ENCODE measurements at places on chromosomes 2 and 18.

- DNase-seq = no peak
These were observed 633 bp downstream of the MALT1 start for GRCh38 chr18:58671632-58672564.

DNA sequence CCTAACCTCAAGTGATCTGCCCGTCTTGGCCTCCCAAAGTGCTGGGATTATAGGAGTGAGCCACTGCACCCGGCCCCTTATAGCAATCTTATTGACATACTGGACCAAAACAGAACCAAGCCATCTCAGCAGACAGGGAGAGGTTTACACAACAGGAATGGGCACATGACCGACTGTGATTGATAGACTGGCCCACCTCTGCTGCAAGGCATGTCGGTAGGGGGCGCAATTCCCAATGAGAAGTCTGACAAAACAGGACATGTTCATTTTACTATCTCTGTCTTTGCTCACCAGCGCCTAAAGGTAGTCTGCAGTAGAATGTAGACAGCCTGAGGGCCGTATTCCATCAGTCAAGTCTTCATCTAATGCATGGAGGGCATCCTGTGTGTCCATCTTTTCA is 2.0 kb downstream of the LYPD6B start:
- DNase-seq = no peak

DNA sequence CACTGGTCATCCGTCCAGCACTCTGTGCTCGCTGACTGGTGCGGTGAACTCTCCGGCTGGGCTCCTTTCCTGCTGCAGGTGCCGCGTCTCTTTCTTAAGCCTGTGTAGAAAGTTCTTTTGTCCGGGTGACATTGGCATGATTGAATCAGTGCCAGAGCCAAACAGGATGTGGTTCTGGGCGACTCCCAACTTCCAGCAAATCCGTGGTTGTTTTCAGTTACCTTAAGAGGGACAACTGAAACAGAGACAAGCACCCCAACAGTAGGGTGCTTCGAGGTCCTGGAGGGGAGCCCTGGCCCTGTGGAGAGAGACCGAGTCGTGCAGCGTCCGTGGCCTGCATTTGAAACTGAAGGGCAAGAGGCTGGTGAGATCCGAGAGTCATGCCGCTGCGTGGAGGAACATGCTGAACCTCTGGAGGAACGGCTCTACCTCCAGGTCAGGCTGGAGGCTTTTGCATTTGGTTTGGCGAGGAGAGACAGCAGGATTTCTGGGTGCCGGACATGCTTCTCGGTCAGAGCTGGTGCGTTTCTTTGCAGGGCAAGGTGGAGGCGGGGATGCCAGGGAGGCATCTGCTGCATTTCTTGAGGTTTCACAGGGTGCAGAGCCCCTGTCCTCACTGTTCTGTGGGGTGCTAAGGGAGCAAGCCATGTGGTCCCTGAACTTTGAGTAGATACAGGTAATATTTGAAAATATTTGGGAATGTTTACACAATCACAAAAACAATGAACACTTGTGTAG is 26.8 kb downstream of the SH3BP4 start:
- DNase-seq = no peak

GRCh38 chr2:197934934-197935289 is 130.5 kb downstream of the PLCL1 start:
- no peak for DNase-seq

GRCh38 chr2:28635191-28635611 is 116.4 kb upstream of the PPP1CB start:
- no peak for DNase-seq

DNA sequence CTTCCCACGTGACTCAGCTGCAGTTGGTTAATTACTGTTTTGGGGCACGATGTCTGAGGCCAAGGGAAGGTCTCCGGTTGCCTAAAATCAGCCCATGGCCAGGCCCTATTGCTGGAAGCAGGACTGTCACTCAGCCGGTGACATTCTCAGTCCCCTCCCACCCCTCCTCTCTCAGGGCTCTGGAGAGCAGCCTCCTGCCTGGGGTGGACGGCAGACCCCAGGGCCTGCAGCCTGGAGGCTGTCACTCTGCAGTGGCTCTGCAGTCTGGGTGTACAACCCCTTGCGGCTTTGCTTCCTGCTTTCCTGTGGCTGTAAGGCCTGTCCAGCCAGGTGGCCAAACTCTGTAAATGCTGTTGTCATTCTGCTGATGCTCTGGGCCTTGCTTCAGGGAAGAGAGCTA is 32.8 kb downstream of the ZBTB7C start:
- no peak for DNase-seq

- DNase-seq = peak; percentile 96
These were observed 73.1 kb downstream of the ACKR3 start for GRCh38 chr2:236642584-236643291.

DNA sequence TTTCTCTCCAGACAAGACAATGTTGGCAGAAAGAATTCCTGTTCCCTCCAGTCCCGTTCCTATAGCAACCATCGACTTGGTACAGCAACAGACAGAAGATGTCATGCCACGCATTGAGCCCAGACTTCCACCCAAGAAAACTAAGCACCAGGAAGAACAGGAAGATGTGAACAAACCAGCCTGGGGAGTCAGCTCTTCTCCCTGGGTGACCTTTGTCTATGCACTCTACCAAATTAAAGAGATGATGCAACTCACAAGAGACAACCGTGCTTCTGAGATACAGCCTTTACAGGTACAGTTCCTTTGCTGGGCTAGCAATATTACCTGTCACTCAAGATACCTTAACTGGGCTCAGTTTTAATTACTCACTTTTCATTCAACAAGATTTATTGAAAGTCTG is 37.1 kb downstream of the NEMP2 start:
- no peak for DNase-seq

DNA sequence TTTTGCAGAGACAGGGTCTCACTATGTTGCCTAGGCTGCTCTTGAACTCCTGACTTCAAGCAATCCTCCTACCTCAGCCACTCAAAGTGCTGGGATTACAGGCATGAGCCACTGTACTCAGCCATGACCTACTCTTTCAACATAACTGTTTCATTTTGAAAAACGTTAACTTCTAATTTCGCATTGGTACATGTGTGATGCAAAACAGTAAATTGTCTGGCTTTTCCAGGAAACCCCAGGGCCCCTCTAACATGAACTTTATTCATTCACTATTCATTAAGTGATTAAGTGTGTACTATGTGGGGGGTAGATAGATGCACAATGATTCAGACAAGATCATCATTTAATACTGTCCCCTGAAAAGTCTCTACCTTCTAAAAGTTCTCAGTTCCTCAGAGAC is 364.9 kb downstream of the SS18 start:
- no peak for DNase-seq

- no peak for DNase-seq
These were observed 167.2 kb upstream of the SPOPL start for GRCh38 chr2:138334323-138334722.

DNA sequence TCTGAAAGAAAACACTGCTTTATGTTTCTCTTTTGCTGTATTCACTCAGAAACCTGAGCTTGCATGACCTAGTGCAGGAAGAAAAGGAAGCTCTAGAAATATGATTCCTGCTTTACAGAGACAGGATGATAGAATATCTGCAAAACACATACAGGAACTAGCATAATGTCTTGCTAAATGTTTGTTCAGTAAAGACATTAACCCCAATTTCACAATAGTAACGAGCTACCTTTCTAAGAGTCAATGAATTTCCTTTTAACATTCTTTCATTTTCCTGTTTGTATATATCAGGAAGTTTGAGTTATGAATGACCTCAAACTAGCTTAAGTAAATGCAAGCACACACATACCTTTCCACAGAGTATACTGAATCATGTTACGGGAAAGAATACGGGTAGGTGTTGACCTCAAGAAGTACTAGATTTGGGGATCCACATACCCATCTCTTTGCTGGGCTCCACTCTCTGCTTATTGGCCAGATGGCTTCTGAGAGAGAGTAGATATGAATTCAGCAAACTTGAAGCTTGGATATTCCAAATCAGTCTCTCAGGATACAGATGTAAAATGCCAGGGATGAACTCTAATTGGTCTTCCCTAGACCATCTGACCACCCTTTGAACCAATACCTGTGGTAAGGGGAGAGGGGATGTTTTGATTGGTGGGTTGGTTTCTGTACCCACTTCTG is 18.2 kb upstream of the ACSL3 start:
- DNase-seq = no peak

GRCh38 chr2:191942090-191942738 is 95.3 kb upstream of the CAVIN2 start:
- DNase-seq = no peak

DNA sequence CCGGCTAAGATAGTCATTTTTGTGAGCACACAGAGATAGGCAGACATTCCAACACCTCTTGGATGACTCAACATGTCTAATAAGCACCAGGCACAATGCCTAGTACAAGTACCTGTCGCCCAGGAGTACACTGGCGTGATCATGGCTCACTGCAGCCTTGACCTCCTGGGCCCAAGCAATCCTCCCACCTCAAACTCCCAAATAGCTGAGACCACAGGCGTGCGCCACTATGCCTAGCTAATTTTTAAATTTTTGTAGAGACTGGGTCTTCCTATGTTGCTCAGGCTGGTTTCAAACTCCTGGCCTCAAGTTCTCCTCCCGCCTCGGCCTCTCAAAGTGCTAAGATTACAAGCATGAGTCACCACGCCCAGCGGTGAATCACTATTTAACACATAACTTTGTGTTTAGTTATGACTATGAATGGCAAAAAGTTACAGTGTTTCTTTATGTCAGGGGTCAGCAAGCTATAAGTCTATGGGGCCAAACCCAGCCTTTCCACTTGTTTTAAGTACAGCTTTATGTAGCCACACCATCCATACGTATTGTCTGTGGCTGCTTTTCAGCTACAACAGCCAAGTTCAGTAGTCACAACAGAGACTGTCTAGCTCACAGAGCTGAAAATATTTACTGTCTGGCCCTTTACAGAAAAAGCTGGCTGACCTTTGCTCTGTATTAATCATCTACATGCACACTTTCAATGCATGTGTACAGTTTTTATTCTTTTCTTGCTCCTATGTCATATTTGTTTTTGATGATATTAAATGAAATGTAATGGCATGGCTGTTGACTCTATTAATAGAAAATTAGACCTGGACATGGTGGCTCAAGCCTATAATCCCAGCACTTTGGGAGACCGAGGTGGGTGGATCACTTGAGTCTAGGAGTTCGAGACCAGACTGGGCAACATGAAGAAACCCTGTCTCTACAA is 18.7 kb downstream of the ORC2 start:
- peak; percentile 71 for DNase-seq

GRCh38 chr2:119744335-119744939 is 15.3 kb upstream of the PTPN4 start:
- no peak for DNase-seq

- peak; percentile 19 for DNase-seq
These were observed 152.6 kb downstream of the GULP1 start for GRCh38 chr2:188444106-188444835.

GRCh38 chr18:35497027-35497369 is 762 bp downstream of the INO80C start:
- DNase-seq = no peak

DNA sequence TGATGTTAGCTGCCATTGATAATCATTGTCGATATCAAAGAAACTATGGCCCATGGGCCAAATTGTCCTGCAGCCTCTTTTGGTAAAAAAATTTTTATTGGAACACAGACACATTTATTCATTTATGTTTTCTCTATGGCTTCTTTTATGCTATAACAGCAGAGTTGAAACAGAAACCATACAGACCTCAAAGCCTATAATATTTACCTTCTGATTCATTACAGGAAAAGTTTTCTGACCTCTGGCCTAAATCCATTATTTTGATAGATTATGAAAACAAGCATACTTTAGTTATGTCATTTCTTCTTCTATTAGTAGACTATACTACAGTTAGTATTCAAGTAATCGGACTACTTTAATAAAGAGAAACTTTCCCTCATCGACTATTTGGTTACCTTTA is 349.7 kb upstream of the GALNT5 start:
- no peak for DNase-seq

- no peak for DNase-seq
These were observed 185.6 kb downstream of the AGAP1 start for GRCh38 chr2:235679471-235679870.

- DNase-seq = no peak
These were observed 14.4 kb upstream of the RPE start for GRCh38 chr2:209988010-209988409.

- DNase-seq = no peak
These were observed 206.8 kb upstream of the FBXO11 start for GRCh38 chr2:48112911-48113680.

DNA sequence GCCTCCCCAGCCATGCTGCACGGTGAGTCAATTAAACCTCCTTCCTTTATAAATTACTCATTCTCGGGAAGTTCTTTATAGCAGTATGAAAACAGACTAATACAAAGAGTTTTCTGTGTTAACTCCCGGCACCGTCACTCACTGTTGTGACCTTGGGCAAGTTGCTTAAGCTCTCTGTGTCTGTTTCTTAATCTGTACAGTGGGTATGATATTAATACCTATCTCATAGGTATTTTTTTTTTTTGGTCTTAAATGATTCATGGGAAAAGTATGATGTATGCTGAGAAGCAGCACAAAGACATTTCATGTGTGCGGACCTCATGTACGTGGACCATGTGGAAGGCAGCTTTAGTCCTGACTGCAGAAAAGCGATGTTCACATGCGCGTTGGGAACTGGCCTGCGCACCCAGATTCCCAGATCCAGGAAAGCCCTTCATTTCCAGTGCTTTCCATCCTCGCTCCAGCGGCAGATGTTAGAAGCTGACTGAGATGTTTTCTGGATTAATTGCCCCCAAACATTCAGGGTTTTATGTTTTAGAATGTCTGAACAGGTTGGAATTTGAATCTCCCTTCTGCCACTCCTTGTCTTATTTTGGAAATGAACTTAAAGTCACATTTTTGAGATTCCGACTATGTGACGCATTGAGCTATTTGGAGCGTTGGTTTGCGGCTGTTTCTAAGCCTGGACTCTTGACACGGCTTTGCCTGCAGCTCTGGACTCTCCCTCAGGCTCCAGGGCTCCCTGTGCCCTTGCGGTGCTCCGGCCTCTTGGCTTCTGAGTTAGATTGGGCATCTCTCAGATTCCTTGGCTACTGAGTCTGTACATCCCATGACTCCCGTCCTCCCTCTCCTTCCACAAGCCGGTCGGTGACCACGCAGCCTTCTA is 61.4 kb downstream of the SLC4A3 start:
- peak; percentile 73 for DNase-seq

DNA sequence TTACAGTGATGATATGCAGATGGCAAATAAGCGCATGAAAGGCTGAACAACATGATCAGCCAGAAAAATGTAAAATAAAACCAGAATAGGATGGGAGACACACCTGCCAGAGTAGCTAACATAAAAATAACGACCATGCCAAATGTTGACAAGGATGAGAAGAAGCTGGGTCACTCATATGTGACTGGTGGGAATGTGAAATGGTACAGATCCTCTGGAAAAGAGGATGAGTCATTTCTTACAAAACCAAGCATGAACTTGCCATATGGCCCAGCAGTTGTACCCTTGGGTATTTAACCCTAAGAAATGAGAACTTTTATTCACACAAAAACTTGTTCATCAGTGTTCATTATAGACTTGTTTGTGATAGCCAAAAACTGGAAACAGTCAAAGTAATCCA is 143.8 kb downstream of the SH3BP4 start:
- no peak for DNase-seq

Measured in non-pigmented ciliary epithelial cell (primary cell).